ENCODE measurements at places on chromosomes 16 and 17.

DNA sequence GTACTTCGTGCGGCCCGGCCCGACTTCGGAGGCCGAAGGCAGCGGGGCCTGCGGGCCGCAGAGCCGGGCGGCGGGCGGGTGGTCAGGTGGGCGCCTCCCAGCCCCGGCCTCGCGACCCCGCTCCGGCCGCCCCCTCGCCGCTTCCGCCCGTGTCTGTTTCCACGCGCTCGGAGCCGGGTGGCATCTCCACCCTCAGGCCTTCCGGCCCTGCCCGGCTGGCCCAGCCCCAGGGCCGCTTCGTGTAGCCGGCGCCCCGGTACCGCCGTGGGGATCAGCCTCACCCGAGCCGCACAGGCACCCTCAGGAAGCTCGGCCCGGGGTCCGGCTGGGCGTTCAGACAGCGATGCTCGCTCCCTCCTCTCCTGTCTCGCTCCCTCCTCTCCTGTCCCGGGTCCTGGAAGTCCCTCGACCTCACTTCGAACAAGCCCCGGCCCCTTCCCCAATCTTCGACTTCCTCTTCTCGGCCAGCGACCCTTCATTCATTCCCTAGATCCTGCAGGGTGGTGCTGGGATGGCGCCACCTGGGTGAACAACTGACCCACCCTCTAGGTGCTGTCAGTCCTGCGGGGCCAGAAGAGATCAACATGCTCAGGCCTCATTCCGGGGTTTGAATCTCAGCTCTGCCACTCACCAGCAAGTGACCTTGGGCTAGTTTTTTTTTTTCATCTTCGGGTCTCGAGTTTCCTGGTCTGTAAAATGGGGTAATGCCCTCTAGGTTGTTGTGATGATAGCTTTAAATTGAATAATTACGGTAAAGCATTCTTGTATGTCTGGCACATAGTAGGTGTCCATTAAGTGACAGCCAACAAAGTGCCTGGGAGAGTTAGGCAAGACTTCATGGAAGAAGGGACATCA is 610 bp downstream of the VPS4A start:
- peak; percentile 79 for ATAC-seq

- no peak for ATAC-seq
These were observed 750 bp upstream of the ALDOC start for GRCh38 chr17:28577466-28577824.

GRCh38 chr17:29526322-29526721 is 40.5 kb downstream of the ABHD15 start:
- ATAC-seq: no peak

- no peak for ATAC-seq
These were observed 12.7 kb downstream of the TK2 start for GRCh38 chr16:66537236-66537635.

DNA sequence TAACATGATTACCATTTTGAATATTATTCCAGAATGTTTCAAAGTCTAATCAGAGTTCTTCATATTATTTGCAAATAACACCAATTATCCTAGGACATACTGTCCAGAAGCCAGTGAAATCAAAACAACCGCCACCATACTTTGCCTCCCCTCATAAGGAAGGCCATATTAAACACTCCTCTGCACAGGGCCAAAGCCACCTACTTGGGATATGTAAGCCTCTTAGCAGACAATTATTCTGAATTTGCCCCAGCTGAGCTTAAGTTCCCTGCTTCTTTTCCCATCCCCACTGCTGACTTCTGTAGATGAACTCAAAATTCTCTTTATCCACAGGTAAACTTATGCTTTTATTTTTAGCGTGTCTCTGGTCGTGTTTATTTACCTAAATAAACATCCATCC is 374.0 kb downstream of the KIF2B start:
- no peak for ATAC-seq

DNA sequence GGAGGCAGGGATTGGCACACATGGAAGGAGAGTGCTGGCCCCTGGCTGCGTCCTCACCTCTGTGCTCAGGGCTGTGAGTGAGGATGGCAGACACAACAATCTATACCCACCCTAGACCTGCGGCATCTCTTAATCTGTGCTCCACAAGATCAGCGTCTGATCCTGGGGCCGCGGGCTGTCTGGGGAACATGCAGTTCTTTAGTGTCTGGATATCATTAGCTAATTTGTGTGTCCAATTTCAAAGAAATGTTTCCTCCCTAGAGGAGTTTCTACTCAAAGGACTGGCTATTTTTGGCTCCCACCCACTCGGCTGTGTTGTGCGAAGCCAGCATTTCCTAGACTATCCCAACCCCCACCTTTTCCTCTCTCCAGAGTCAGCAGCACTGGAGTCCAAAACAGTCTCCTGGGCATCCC is 93.8 kb downstream of the GRIN2A start:
- no peak for ATAC-seq

DNA sequence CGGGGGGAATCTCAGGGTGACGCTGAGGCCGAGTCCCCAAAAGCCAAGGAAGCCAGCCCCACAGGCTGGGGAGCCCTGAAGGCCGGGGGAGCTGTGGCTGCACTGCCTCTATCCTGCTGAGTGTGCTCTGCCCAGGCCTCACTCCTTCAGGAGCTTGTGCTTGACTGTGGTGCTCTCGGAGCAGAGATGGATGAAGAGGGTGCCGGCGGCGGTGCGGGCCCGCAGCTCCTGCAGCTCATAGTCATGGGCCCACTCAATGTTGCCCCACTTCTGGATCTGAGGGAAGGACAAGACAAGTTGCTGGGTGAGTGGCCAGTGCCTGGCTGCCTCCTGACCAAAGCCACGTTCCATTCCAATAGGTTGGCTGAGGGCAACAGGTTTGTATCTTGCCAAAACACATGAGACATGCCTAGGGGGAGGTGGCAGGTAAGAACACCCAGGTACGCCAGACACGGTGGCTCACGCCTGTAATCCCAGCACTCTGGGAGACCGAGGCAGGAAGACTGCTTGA is 20.5 kb downstream of the ATPAF2 start:
- no peak for ATAC-seq

- no peak for ATAC-seq
These were observed 23.9 kb downstream of the ACLY start for GRCh38 chr17:41894791-41895331.

All from stimulated activated memory B cell treated with anti-CD40 and anti-IgM and Interleukin-4, amounts not matched to agents 10 μg/mL and 1 μg/mL and 100 μg/mL, for 72 hours (primary cell).